ENCODE measurements at places on chromosomes 7 and 10.

DNA sequence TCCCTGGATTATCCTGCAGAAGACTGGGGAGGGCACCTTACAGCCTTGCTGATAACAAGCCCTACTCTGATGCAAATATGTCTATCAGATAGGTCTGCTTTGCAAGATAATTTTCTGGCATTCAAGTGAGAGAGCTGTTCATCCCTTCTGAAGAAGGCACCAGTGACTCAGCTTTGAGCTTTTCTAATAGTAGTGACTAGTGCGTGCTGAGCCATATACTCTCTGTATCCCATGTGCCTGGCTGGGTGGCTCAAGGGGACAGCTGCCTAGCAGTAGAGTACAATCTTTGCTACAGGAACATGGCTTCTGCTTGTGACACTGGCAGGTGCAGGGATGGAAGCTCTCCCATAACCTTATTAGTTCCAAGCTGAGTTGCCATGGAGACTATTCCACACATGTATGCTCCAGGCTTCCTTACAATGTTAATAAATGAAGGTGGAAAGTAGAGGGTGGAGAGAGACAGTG, 35.0 kb upstream of the ABCB4 start:
- DNase-seq: no peak

DNA sequence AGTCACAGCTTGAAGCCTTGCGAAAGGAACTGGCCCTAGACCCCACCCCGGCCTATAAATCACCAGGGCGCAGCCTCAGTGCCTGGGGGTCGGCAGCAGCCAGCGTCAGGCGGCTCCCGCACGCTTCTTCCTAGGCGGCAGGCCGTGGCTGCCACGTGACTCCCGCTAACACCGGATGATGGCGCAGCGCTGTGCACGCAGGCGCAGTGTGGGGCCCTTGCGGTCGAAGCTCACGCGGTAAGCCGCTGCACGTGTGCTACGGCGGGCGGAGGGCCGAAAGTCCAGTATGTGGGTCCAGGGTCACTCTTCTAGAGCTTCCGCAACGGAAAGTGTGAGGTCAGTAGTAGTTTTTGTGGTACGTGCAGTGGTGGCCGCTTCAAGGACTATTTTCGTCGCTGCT, at the start of gene STK31:
TSS of gene STK31 (plus strand) at position 220 of the 400 bp plus-strand sequence. CDS start at position 287, 67 bp downstream.
- DNase-seq: no peak

DNA sequence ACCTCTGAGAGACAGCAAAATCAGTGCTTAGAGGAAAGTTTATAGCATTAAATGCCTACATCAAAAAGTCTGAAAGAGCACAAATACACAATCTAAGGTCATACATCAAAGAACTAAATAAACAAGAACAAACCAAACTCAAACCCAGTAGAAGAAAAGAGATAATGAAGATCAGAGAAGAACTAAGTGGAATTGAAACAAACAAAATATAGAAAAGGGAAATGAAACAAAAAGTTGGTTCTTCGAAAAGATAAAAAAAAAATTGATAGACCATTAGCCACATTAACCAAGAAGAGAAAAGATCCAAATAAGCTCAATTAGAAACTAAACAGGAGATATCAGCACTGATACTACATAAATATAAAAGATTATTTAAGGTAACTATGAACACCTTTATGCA, 280.0 kb upstream of the NRG3 start:
- no peak for DNase-seq

GRCh38 chr10:95474228-95475002, 86.8 kb downstream of the SORBS1 start:
- DNase-seq: no peak

GRCh38 chr7:33418251-33418701, 288.9 kb downstream of the BBS9 start:
- no peak for DNase-seq

GRCh38 chr10:88080213-88080612, 216.8 kb downstream of the PTEN start:
- no peak for DNase-seq

- DNase-seq: no peak
Observed at GRCh38 chr10:103977204-103977603, 10.3 kb downstream of the SLK start.

GRCh38 chr7:24227068-24227467, 56.9 kb upstream of the NPY start:
- DNase-seq: no peak

DNA sequence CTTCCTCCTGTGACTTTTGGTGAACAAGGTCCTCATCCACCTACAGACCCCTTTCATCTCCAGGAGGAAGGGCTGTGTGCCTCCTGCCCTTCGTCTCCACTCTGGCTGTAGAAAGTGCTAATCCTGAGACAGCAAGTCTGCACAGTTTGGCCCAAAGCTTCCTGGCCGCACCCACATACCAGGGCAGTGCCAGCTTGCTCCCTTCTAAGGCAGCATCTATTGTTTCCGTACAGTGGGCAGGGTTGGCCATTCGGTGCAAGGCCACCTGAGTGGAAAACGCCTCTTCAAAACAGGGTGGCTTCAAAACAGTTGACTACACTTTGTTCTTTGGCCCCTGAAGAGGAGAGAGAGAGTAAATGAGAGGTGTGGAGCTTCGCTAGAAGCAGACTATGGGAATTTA, 134.1 kb upstream of the KLF14 start:
- DNase-seq: no peak

DNA sequence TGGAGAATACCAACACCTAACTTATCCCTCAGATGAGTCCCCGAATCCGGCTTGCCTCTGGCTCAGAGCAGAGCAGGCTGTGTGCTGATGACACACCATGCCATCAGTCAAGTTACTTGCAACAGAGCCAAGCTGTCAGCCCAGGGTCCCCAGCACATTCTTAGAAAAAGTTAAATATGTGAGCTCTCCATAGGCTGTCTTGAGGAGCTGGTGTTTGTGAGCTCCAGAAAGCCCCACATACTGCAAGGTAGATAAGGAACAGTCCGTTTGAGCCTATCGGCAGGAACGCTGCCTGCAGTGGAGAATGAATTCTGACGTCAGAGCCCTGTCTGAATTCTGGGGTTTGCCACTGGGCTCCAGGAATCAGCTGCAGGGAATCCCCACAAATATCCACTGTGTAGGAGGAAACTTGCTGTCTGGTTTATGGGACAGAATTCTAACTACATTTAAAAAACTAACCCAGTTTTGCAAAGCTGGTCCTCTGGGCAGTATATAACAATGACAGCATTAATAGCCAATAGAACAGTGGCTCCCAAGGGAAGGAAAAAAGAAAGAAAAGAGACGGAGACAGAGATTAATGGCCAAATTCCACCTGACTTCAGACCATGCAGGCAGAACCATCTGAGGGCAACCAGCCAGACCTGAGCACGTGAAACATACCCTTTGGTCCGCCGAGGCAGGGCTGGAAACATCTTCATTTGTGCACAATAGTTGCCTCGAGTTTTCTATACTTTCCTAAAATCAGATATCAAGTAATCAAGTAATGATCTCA, 3.6 kb downstream of the SFXN4 start:
- no peak for DNase-seq

GRCh38 chr7:54419209-54419608, 123.0 kb upstream of the VSTM2A start:
- no peak for DNase-seq

GRCh38 chr7:80764132-80764531, 125.7 kb downstream of the CD36 start:
- no peak for DNase-seq

DNA sequence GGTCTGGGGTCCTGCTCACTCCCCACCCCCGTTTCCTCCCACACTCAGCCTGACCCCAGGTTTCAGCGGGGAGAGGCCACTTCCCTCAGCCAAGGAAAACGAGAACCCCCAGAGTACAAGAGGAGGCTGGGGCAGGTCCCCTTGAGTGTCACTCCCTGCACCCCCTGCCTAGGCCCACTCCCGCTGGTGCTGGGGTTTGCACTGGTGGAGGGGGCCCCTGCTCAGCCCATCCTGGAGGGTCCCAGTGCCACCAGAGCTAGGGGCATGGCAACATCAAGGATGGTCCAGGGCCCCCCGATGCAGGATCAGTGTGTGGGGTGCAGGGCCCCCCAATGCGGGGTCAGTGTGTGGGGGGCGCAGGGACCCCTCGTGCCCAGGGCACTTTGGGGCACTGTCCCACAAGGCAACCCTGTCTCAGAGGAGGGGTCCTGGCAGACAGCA, 70.5 kb upstream of the KCTD7 start:
- DNase-seq: no peak

GRCh38 chr10:49497358-49497757, 41.6 kb downstream of the ERCC6 start:
- no peak for DNase-seq

- no peak for DNase-seq
Observed at GRCh38 chr7:139663608-139664177, 114.1 kb downstream of the HIPK2 start.

DNA sequence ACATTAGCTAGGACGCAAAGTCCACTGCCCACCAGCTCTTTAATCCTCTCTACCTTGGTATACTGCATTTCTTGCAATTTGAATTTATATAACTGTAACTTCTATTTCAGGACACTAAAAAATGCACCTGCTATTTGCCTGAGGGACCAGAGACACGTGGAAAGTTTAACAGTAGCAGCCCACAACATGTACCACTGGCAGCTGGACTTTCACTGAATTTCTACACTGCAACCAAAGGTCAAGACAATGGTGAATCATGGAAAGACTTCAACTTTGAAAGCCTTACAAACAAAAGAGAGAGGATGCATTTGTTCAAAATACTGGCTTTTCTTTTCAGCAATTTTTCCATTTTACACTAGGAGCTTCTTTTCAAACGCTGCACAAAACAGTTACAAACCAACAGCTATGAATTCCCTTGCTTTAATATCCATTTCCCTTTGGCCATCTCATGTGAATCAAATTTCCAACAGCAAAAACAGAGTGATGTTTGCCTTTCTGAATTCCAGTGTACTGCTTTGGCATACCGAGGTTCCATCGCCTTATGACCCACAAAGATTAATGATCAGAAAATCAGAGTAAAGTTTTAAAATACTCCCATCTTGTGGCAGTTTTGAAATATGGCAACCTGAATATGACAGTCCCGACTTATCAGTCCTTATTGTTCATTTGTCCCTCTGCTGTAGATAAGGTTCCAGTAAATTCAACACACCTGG, 29.9 kb upstream of the HNRNPH3 start:
- DNase-seq: no peak

GRCh38 chr7:132117181-132117580, 459.1 kb downstream of the PLXNA4 start:
- DNase-seq: no peak
